Cardiac fibroblast (primary cell): ENCODE measurements at places on chromosomes 3 and 15.

DNA sequence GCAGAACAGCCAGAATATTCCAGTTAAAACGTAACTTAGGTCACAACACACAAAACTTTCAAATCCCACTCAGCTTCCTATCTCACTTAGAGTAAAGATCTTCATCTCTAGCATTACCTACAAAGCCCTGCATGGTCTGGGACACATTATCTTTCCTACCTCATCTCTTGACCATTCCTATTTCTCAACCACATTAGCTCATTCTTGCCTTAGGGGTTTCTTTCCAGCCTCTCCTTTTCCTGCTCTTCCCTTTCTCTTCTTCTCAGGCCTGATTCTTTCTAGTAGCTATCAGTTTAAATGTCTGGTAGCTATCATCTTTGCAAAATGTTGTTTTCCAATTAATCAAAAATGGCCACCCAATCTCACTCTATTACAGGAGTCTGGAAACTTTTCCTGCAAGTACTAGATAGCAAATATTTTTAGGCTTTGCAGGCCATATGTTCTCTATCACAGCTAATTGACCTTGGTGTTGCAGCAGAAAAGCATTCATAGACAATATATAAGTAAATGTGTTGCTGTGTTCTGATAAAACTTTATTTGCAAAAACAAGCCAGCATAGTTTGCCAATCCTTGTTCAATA lies 15.1 kb upstream of the CBLB start:
- no peak for DNase-seq

DNA sequence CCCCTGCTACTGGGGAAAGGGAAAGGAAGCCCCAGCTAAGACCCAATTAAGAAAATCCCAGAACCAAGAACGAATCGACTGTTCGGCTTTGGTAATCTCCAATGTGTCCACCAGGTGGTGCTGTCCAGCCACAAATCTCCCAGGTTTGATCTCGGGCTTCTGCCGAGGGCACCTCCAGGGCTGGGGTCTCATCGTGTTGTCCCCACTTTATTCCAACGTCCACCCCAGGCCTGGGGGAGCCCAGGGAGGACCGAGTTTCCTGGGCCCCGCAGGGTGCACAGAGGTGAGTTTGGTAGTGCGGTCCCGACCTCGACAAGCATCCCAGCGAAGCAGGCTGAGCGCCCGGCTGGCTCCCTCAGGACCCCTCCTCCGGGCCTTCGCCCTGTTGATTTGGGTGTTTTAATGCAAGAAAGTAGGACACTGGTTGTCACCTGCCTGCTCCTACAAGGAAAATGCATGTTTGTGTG lies 185.1 kb downstream of the GOLGA6L6 start:
- DNase-seq, result peak; percentile 45

DNA sequence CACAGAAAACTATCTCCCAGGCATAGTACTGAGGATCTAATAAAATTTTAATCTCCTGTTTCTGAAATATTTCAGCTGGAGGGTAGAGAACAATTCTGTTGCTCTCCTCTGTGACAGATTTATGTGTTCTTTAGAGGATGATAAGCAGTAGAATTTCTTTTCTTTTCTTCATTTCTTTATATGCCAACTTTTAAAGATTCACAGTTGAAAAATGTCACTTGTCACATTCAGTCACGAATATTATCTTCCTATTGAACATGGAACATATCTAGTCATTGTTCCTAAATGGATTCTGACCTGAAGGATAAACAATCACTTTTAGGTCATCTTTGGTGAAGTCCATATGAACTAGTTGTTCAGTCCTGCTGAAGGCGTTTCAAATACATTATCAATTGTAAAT lies 585.5 kb upstream of the DPPA4 start:
- DNase-seq, result no peak

DNA sequence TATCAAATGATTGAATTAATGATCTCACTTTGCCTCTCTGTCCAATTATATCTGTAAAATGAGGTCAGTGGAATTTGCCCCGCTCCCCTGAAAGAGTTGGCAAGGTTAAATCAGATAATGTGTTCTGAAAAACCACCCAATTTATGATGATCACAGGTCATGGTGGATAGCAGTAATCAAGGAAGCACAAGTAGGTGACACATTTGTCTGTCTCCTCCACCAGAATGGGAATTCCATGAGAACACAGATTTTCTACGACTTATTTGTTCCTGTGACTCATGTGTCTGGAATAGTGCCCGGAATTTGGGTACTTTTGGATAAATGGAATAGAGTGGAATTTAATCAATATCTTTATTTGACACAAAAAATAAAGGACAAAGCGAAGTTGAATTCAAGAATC lies 220.9 kb upstream of the SUCLG2 start:
- DNase-seq, result peak; percentile 22

- no peak for DNase-seq
Observed at GRCh38 chr3:43854283-43854682, 163.5 kb downstream of the ABHD5 start.

DNA sequence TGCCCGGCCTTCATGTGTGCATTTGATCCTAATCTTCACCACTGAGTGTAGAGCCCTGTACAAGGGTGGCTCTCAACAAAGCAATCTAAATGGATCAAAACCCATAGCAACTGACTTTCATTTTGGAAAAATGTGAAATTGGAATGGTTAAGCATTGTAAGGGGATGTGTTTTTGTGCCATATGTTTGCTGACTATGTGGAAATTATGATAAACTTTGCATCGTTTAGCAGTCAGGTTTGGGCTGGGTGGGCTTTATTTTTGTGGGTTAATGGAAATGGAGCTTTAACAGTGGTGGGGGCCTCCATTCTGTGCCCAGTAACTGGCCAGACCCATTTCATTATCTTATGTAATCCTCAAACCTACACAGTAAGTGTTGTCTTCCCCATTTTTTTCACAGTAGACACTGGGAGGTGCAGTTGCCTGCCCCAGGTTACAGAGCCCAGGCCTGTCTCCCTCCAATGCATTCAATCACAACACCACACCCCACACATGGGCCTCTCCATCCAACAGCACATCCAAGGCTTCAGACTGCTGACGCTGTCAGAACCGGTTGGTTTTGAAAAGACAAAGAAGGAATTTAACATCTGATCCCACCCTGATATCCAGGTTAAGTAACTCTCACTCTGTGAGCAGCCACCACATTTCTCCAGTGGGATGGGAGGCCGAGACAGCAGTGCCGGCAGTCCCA lies 136.3 kb upstream of the ABHD17C start:
- DNase-seq, result no peak

- DNase-seq, result peak; percentile 80
Observed at GRCh38 chr15:65804252-65804931, 12.3 kb upstream of the DENND4A start.

DNA sequence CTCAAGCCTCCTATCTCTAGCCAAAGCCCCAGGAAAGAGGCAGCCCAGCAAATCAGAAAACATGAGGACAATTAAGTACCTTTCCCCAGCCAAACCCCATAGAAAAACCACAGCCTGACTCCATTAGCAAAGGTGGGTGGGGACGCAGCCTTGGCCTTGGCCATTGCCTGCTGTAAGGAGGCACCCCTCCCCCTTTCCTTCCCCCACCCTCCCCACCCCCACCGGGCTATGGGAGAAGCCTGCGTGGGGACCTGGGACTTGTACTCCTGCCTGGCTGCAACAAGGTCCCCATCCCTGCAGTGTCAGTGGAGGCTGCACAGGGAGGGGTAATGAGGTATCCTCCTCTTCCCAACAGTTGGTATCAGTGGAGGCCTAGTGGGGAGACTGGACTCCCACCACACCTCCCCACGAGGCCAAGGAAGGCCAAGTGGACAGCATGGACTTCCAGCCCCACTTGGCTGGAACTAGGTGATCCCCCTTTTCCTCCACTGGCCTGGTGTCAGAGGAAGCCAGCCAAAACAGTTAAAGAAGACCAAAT lies 20.5 kb downstream of the PRR23E start:
- no peak for DNase-seq

- DNase-seq, result no peak
Observed at GRCh38 chr15:89656116-89656815, 999 bp upstream of the KIF7 start.

DNA sequence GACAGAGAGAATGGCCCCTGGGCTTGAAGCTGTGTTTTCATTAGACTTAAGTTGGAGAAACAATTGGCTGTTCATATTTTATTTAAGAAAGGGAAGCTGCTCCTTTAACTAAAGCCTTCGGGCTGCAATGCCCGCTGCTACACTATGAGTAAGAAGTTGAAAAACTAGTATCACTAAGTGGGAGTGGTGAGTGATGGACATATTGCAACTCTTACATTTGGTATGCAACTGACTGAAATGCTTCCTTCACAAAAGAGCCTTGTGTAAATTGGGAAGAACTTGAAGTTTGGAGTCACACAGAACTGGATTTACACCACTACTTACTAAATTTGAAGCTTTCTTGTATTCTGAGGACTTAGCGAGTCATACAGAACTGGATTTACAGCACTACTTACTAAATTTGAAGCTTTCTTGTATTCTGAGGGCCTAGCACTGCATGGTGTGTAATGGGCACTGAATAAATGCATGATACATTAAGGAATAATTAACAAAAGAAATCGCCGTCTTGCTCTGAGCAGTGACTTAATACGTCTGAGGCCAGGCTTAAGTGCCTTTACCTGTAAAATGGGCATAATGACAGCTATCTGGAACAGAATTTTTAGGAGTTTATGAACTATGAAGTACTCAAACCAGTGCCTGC lies 149.5 kb downstream of the RYR3 start:
- DNase-seq, result no peak

GRCh38 chr3:184662187-184662586 lies 49.7 kb downstream of the MAGEF1 start:
- peak; percentile 49 for DNase-seq

- DNase-seq, result no peak
Observed at GRCh38 chr3:32432045-32432710, 40.5 kb downstream of the CMTM7 start.

DNA sequence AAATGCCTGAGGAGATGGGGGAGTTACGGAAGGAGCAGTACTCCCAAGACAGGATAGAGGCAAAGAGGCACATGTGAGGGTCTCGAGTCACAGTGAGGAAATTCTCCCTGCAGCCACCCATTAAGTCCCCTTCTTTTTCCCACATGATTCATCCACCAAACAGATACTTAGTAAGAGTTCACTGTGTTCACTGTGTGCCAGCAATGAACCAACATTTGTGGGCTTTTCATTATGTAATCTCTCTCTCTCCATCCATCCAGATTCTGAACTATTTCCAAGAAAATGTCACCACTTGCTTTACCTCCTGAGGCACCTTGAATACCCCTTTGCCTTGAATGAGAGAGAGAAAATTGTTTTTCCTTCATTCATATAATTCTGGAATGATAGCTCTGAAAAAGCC lies 24.6 kb upstream of the LRRFIP2 start:
- DNase-seq, result peak; percentile 57

- no peak for DNase-seq
Observed at GRCh38 chr15:87965304-87965703, 291.2 kb downstream of the NTRK3 start.

DNA sequence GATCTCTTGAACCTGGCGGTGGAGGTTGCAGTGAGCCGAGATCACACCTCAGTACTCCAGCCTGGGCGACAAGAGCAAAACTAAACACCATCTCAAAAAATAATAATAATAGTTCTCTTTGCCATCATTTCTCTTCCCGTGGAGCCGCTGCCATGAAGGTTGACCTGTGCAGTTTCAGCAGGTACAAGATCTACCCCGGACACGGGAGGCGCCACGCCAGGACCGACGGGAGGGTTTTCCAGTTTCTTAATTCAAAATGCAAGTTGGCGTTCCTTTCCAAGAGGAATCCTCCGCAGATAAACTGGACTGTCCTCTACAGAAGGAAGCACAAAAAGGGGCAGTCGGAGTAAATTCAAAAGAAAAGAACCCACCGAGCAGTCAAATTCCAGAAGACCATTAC lies 11.3 kb upstream of the PPP1R2 start:
- DNase-seq, result no peak

GRCh38 chr15:36844534-36844998 lies 255.8 kb downstream of the MEIS2 start:
- DNase-seq, result peak; percentile 26
